Activated CD4-positive, alpha-beta T cell treated with anti-CD3 and anti-CD28 coated beads for 48 hours (primary cell): ENCODE measurements at places on chromosomes 2 and 18.

- no peak for DNase-seq
Observed at GRCh38 chr18:28767201-28767600, 590.3 kb upstream of the CDH2 start.

DNA sequence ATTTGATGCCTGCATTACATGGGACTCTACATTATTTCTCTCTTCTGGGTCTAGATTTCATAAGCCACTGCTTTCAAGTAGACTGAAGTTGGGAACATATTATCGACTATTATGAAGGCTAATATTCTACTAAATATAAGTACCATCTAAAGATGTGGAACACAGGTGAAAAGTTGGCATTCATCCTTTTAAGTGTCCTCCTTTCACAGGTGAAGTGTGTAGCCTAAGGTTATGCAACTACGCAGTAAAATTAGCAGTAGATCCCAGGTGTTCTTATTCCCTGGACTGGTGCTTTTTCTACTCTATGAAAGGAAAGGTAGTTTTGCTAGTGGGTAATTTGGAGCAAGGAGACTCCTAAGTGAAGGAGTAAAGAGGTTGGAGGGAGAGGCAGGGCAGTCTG lies 88.2 kb upstream of the DPP10 start:
- DNase-seq: no peak

DNA sequence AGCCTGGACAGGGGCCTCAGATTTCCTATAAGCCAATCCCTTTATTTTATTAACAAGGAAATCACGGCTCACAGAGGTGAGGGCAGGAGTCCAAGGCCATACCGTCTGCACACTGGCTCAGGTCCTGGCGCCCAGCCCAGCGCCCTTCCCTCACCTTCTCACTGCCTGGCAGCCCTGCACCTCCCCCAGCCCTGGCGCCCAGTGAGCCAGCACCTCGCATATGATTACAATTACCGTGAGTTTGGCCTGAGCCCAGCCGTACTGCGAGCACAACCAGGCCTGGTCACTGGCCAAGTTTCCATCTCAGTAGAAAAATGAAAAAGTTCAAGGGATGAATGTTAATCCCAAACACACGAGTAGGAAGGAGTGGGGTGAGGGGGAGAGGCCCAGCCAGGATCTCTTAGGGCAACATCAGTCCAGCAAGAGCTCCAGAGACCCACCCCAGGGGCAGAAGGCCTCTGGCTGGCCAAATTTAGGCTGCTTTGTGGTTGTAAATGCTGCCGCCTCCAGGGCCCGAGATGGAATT lies 68.4 kb downstream of the MCFD2 start:
- no peak for DNase-seq

DNA sequence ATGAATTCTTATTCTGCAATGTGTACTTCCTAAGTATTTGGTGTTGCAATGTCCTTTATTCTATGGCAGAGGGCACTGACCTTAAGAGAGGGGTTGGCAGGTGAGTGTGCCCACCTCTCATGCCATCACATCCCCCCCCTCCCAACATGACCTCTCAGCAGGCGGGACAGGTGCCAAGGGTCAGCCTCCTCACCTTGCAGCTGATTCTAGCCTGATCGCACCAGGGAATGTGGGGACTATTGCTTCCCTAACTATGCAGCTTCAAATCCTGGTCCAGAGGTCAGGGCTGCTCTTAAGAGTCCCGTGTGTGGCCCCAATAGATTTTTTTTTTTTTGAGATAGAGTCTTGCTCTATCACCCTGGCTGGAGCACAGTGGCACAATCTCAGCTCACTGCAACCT lies 9.5 kb downstream of the HJURP start:
- no peak for DNase-seq

DNA sequence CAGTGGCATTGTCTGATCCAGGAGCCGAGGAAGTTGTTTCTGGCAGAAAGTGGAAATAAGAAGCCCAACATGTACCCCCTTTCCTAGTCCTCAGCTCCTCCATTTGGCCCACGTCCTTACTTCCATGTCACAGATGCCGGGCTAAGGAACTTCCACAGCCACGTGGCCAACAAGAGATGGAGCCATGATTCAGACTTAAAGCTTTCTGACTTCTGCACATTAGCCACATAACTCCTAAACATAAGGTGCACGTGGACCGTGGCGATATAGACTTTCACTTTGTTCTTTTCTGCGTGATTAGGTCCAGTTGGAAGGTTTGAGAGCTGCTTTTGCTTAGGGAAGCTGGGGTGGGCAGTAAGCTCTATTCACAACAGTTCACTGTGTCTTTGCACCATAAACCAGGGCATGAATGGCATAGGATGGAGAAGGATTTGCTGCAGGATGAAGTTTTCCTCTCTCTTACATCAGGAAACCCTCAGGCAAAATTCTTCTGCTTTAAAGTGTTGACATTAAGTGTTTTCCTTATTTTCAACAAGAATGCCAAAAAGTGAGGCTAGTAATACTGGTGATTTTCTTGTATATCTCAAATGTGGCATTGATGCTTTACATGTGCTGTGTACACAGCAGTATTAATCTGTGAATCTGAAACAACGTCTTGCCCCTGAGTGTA lies 61.2 kb upstream of the RBM44 start:
- no peak for DNase-seq

GRCh38 chr2:111095434-111095833 lies 25.3 kb upstream of the BCL2L11 start:
- no peak for DNase-seq

- no peak for DNase-seq
Observed at GRCh38 chr2:62441421-62441820, 64.6 kb downstream of the TMEM17 start.

DNA sequence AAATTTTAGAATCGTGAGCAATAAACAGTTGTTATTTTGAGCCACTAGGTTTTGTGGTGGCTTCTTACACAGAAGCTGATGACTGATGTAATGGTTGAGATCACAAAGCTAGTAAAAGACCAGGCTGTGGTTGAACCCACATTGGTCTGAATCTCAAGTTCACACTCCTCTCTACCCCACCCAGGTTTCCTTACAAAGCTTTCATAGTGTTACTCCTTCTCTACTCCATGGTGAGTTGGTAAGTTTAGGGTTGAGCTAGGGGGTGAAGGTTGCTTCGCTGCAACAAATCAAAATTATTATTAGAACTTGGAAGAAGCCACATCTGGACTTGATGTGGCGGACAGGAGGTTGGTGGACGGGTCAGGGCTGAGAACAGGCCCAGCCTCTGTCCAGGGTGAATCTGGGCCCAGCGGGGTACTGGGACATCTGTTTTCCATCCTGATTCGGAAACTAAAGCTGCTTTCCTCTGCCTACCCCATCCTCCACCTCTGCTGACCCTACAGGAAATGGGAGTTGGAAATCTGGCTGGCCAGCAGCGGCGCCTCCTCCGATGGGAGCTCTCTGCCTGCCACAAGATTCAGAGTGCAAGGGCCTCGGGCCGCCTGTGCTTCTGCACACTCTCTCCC lies 86.3 kb downstream of the ZFP36L2 start:
- DNase-seq: no peak

- no peak for DNase-seq
Observed at GRCh38 chr2:227186751-227187150, 22.3 kb downstream of the COL4A3 start.

DNA sequence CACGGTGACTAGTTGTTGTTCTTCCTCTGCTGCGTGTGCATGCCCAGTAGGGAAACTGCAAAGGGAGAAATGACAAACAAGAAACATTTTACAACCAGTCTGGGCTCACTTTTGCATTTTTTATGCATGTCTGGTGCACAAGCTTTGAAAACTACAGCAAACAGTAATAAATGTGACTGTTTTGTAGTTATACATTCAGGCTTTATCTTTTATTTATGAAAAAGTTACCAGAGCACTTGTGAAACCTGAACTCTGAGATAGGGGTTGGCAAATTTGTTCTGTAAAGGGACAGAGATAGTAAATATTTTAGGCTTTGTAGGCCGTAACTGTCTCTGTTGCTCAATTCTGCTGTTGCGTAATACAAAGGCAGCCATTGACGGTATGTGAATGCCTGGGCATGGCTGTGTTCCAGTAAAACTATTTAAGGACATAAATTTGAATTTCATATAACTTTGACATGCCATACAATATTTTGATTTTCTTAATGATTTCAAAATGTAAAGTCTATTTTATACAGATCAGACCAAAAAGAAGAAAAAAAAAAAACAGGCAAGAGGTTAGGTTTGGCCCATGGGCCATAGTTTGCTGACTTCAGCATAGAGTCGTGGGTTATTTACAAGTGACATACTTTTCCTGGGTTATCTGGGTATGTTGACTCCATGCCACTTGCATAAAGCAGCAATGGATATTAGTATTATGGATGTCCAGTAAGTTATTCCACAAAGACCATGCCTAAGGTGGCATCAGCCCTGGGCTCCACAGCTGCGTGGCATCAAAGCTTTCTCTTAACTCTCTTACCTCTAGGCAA lies 53.6 kb upstream of the EML6 start:
- no peak for DNase-seq

DNA sequence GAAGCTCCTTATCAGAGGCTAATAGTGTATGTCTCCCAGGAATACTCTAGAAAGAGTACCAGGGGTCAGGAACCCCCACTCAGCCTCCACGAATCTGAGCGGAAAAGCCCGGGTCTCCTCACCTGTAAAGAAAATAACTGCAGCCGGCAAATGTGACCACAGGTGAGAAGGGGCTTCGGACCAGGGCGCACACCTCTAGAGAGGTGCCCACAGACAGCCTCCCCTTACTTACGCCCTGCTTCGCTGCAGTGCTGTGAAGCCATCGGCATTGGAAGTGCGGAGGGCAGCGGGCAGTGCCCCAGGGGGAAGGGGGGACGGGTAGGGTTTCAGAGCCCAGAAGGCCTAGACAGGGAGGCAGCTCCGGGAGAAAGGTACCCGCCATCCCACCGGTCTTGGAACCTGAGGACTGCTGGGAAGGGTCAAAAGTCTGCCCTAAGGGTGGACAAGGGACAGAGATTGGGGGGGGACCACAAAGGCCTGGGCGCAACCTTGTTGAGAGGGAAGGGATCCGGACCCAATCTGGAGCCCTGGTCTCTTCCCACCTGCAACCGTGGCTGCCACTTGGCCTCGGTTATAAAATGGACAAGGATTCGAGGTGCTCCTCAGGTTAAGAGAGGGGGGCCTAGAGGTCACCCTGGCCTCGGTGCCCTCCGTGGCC lies 642 bp upstream of the STEAP3 start:
- no peak for DNase-seq

- no peak for DNase-seq
Observed at GRCh38 chr2:203648273-203648672, 58.2 kb upstream of the CD28 start.

GRCh38 chr2:233367586-233367985 lies 13.3 kb downstream of the DGKD start:
- DNase-seq: no peak

- peak; percentile 7 for DNase-seq
Observed at GRCh38 chr2:221969087-221969829, 329.5 kb downstream of the PAX3 start.

- DNase-seq: no peak
Observed at GRCh38 chr18:741931-742512, 29.6 kb upstream of the ENOSF1 start.

- no peak for DNase-seq
Observed at GRCh38 chr2:104864280-104865095, 10.6 kb downstream of the POU3F3 start.

DNA sequence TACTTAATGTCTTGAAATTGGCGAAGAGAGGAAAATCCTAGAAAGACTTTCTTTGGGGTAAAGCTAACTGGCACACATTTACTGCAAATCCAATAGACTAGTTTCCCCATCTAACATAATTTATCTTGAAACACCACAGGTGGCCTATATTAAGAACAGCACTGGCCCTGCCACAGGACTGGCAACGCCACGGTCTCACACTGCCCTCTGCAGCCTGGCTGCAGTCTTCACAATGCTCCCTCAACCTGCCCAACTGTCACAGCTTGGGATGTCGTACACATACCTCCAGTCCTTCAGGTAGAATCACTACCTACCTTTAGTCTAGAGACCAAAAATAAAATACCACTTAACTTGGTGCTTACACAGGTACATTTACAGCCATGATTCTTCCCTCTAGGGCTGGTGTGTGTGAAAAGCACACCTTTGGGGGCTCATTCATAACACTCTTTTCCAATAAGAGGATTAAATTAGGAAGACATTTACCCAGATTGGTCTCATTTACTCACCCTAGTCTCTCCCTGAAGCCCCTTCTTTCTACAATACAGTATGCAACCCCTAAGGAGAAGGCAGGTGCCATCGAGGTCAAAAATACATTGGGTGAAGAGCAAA lies 222.2 kb downstream of the C1D start:
- peak; percentile 40 for DNase-seq

GRCh38 chr2:225938991-225939390 lies 539.5 kb downstream of the NYAP2 start:
- no peak for DNase-seq

DNA sequence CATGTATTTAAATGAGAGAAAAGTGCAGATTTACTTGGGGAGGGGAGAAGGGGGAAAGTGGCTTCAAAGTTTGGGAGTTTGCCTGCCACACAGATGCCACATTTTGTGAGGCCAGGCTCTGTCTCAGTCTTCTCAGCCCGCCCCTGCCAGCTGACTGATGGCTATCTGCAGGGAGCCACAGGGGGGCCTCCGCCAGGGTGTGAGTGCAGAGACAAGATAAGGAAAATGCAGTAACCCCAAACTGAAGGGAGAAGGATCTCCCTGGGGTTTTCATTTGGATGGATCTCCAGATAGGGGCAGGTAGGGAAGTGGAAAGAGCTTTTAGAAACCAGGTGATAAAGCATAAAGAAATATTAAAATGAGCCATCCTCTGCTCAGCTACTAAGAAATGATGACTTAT lies 128.8 kb downstream of the ZNF521 start:
- no peak for DNase-seq

DNA sequence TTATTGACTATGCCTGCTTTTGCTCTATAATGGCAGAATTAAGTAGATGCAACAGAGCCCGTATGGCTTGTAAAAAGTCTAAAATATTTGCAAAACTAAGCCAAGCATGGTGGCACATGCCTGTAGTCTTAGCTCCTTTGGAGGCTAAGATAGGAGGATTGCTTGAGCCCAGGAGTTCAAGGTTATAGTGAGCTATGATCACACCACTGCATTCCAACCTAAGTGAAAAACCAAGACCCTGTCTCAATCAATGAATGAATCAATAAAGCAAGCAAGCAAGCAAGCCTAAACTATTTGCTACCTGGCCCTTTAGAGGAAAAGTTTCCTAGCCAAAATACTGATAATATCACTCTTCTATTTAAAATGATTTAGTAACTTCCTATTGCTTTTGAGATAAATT lies 260.0 kb downstream of the OTX1 start:
- DNase-seq: no peak

- no peak for DNase-seq
Observed at GRCh38 chr18:13372531-13372951, 154.0 kb downstream of the LDLRAD4 start.

DNA sequence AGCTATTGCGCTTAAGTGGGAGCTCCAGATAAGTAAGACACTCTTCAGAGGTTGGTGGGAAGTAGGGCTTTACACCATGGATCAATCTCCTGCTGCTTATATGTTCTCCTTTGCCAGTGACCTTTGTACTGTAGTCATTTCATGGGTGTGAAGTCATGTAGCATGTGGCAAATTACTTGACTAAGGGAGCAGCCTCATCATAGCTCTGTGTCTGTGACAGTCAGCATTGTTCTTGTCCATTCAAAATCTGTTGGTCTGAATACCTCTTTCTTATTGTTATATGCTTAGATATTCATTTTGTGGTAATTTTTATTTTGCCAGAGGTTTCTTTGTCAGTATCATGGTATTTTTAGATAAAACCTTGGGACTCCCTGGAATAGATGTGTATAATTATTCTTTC lies 18.2 kb downstream of the SLC4A1AP start:
- no peak for DNase-seq
